Activated naive CD4-positive, alpha-beta T cell treated with Interleukin-2 at 50 U/mL for 16 hours (primary cell): ENCODE measurements at places on chromosomes 2 and 18.

GRCh38 chr2:59961746-59962145, 591.7 kb downstream of the BCL11A start:
- no peak for DNase-seq

- no peak for DNase-seq
These were observed 36.5 kb downstream of the STPG4 start for GRCh38 chr2:47118581-47118980.

GRCh38 chr18:44627280-44627679, 53.4 kb upstream of the SETBP1 start:
- no peak for DNase-seq

DNA sequence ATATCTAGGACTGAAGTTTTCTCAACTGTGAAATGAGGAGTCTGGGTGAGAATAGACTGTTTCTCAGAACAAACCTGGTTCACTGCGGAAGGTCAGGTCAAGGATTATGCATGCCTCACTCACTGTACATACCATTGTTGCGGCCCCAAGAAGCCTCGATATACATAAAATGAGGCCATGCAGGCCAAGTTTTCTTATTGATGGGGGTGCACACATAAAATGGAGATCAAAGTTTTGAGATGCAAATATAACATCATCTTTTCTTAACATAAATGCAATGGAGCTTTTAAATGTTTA, 1366.1 kb upstream of the CELF4 start:
- DNase-seq = no peak

DNA sequence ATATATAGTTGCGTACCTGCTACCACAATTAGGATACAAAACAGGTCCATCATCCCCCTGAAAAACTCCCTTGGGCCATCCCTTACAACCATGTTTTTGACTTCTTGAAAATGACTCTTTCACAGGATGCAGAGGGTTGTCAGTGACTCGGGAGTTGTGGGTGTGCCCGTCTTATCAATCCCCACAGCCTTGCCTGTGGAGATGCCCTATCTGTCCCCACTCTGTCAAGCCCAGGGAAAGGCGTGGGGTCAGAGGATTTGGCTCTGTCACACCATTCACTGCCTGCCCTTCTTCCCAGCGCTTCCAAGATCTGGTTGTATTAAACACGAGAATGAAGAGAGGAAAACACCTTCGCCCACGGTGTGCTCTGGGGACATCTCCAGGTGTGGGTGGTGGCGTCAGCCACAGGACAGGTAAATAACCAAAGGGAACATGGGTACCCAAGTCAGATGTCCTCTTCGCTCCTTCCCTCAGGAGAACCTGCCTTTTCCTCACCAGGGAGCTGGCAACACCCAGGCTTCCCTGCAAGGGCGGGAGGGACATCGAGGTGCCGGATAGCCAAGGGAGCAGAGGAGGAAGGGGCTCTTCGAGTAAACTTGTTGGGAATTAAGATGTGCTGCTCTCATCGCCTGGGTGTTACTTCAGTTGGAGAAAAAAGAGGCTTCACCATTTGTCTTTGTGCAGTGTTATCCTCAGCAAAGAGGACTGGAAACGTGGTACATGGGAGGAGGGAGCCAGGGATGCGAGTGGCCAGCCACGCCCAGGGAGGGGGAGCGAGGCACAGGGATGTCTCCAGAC, 100.3 kb downstream of the B3GNT2 start:
- no peak for DNase-seq

GRCh38 chr18:25077038-25077943, 274.7 kb downstream of the ZNF521 start:
- no peak for DNase-seq

GRCh38 chr18:48595703-48596218, 56.9 kb downstream of the CTIF start:
- DNase-seq = no peak

DNA sequence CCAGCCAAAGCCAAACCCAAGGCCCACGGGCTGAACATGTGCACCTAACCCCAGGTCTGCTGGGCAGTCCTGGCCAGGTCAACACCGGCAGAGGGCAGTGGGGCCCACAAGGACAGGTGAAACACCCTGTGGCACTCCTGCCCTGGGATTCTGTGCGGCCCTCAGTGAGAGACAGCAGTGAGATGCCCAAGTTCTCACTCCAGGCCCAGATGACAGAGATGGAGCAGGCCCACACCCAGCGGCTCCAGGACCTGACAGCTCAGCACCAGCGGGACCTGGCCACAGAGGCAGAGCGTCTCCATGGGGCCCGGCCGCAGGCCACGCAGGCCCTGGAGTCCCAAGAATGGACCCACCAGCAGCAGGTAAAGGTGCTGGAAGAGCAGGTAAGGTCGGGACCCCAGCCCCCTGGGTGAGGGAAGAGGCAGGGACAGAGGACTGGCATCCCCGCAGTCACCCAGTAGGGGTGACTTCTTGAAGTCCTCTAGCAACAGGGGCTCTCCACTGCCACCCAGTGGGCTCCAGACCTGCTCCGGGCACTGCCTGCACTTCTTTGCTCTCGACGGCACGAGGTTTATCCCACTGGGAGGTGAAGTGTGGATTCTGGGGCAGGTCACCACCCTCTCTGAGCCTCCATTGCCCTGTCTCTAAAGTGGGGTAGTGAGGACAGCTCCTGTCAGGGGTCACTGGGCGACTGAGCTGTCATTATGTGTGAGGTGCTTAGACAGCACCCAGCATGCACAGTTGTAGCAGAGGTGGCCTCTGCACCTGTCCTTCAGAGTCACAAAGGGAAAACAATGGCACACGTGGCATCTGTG, 8.8 kb upstream of the SNED1 start:
- DNase-seq = no peak

GRCh38 chr18:8686611-8687010, 18.7 kb upstream of the MTCL1 start:
- no peak for DNase-seq

DNA sequence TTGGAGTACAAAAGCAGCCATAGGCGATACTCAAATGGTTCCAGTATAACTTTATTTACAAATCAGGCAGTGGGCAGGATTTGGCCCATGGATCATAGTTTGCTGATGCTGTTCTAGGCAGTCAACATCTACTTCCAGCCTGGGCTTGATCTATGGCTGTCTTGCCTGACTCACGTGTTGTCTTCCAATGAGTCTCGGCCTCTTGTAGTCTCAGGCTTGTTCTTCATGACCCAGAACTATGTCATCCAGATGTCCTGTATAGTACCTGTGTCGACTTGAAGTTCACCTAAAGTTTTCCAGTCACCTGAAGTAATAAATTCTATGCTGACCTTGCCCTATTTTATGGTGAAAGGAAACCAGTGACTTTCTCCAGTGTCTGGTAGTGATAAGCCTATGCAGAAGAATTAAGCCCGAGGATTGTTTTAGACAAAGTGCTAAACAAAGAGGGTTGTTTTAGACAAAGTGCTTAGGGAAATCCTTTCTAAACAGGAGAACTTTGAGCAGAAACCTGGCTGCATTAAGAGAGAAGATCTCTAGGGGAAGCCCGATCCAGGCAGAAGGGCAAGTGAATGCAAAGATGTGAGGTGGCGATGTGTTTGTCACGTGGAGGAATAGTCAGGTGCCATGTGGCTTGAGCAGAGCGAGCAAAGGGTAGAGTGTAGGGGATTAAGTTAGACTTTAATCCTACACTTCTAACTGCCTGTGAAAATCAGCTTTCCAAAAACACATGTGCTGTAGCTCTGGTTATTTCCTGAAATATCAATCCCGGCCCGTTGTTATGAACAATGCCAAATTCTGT, 8.5 kb upstream of the THNSL2 start:
- DNase-seq = no peak

DNA sequence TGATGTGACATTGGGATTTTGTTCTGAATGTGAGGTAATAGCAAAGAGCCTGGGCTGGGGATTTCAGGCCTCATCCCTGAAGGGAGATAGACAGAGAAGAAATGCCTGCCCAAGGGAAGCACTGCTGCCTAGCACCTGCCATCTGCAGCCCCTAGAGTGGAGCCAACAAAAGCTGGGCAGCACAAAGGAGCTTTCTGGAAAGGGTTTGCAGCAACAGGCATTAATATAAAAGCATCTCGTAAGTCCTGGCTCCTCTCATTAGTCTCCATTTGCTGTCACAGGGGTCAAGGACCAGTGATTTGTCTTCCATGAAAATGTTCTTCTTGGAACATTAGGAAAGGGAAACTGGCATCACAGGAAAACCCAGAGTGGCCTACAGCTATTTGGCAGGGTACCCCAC, 157.2 kb upstream of the SLC14A2 start:
- DNase-seq = no peak
